ENCODE measurements at places on chromosomes 1 and 21. TPM values are rescaled to one million over a fixed set of nuclear protein-coding genes. Genes with fewer than 3 reads are reported as not detected.

Gene MSH4
- polyA plus RNA-seq = not detected

Gene CTSE
- not detected for polyA plus RNA-seq

Gene NUAK2
- 15.1 TPM for polyA plus RNA-seq

Gene FAM177B
- not detected for polyA plus RNA-seq

Gene NGF
- 6.0 TPM for polyA plus RNA-seq

Gene ABCG1
- 5.6 TPM for polyA plus RNA-seq

DNA sequence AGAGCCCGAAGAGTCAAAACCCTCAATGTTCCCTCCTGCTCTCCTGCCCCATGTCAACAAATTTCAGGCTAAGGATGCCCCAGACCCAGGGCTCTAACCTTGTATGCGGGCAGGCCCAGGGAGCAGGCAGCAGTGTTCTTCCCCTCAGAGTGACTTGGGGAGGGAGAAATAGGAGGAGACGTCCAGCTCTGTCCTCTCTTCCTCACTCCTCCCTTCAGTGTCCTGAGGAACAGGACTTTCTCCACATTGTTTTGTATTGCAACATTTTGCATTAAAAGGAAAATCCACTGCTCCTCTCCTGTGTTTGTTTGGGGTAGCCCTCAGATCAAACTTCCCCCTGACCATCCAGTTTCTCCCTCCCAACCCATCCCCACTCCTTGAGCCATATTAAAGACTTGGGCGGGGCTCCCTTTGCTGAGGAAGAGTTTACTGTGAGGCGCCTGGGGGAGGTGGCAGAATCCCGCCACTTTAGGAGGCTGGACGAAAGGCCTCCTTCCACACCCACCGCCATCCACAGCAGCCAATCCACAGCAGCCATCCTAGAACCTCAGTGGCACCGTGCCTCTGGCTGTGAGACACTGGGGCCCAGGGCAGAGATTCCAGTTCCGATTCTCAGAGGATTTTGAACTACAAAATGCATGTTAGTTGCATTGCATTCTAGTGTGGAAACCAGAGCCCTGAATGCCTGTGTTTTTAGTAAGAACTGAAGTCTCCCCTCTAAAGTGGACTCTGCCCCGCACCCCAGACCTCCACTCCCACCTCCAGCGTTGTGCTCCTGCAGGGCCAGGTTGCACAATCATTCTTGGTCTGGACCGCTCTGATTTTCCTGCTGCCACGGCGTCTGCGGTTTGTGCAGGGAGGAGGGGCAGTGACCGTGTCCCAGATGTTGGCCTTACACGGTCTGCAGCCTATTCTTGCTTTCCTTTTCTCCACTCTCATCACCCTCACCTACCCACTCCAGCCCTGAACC lies 3.0 kb downstream of the OLFML3 start:
- DNase-seq = no peak
- peaks cover 4% of the 10 kb centered on the region for H3K4me1 ChIP-seq
- H3K27ac ChIP-seq = no peak overlapping the region
- no peaks in the 10 kb centered on the region for H3K36me3 ChIP-seq
- H3K27me3 ChIP-seq = no peaks in the 10 kb centered on the region
- H3K4me3 ChIP-seq = peak overlapping the region; percentile 17

- no peak overlapping the region for H3K4me3 ChIP-seq
- DNase-seq = no peak
- H3K27me3 ChIP-seq = no peaks in the 10 kb centered on the region
- no peaks in the 10 kb centered on the region for H3K4me1 ChIP-seq
Measured at GRCh38 chr1:55640708-55641473, 425.7 kb upstream of the USP24 start.

DNA sequence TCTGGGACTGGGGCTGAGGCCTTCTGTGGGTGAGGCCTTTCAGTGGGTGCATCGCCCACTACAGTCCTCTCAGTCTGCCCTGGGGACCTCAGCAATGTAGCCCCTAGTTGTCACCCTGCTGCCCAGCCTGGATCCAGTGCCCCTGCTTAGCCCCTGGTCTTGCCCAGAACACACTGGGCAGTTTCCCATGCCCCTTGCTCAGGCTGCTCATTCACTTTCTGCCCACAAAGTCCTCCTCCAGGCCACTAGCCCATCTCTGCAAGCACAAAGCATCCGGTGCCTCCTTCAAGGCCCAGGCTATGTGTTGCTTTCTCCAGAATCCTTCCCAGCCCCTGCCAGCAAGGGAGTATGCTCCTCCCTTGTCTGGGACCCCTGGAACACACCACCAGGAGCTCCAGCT lies 5.4 kb upstream of the ADORA1 start:
- no peaks in the 10 kb centered on the region for H3K36me3 ChIP-seq
- no peak overlapping the region for H3K27ac ChIP-seq
- H3K27me3 ChIP-seq = no peaks in the 10 kb centered on the region
- peaks cover 7% of the 10 kb centered on the region for H3K4me1 ChIP-seq

GRCh38 chr1:90707363-90707710 lies 9.8 kb downstream of the BARHL2 start:
- H3K4me1 ChIP-seq = no peaks in the 10 kb centered on the region
- no peaks in the 10 kb centered on the region for H3K36me3 ChIP-seq
- H3K27ac ChIP-seq = no peak overlapping the region
- peak; percentile 92 for DNase-seq
- H3K27me3 ChIP-seq = peaks cover 60% of the 10 kb centered on the region
- no peak overlapping the region for H3K4me3 ChIP-seq

- H3K36me3 ChIP-seq = no peaks in the 10 kb centered on the region
- no peaks in the 10 kb centered on the region for H3K27me3 ChIP-seq
- peak; percentile 89 for DNase-seq
- H3K4me1 ChIP-seq = no peaks in the 10 kb centered on the region
Measured at GRCh38 chr21:26967062-26967913, at the start of gene ADAMTS5. Gene ADAMTS5, minus strand, starts transcription at chr21:26967088. Its CDS starts 697 bp downstream, at chr21:26966391.

DNA sequence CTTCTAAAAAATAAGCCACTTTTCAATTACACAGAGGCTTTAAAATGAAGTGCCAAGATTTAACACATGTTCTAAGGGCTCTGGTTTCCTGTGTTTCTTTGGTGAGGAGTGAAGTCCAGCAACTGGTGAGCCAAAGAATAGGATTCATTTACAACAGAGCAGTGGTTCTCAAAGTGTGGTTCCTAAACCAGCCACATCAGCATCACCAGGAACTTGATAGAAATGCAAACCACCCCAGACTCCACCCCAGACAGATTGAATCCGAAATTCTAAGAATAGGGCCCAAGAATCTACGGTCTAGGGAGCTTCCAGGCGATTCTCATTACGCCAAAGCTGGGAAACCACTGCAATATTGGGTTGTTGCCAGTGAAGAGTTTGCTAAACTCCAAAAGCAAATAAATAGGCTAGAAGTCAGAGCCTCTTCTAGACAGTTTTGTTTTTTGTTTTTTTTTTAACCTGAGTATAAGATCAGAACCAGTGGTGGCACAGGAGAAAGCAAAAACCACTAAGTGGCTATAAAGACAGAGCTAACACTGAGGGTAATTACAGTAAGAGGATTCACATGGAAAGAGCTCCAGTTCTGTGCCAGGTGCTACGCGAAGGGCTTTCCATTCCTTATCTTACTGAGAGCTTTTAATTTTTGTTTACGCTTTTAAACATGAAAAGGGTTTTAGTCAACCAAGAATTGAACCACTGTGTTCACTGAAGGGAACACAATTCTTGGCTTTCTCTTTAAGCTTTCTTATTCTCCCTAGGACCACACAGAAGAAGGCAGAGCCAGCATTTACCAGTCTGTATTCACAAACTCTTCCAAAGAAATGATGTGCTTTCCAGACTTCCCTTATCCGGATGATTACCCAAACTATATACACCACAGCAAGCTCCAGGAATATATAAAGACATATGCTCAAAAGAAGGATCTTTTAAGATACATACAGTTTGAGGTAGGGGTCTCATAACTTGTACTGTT lies 42.4 kb upstream of the FMO2 start:
- H3K27me3 ChIP-seq = no peaks in the 10 kb centered on the region
- no peak overlapping the region for H3K4me3 ChIP-seq
- H3K27ac ChIP-seq = peak overlapping the region; percentile 82
- peaks cover 8% of the 10 kb centered on the region for H3K4me1 ChIP-seq

- H3K4me1 ChIP-seq = no peaks in the 10 kb centered on the region
- H3K27me3 ChIP-seq = no peaks in the 10 kb centered on the region
- DNase-seq = no peak
- H3K4me3 ChIP-seq = no peak overlapping the region
- no peaks in the 10 kb centered on the region for H3K36me3 ChIP-seq
Measured at GRCh38 chr21:19684328-19684727, 1280.7 kb upstream of the TMPRSS15 start.

- H3K4me1 ChIP-seq = no peaks in the 10 kb centered on the region
- H3K27me3 ChIP-seq = no peaks in the 10 kb centered on the region
- H3K27ac ChIP-seq = no peak overlapping the region
- DNase-seq = no peak
- no peak overlapping the region for H3K4me3 ChIP-seq
- H3K36me3 ChIP-seq = no peaks in the 10 kb centered on the region
Measured at GRCh38 chr1:55259911-55260609, 44.9 kb upstream of the USP24 start.

DNA sequence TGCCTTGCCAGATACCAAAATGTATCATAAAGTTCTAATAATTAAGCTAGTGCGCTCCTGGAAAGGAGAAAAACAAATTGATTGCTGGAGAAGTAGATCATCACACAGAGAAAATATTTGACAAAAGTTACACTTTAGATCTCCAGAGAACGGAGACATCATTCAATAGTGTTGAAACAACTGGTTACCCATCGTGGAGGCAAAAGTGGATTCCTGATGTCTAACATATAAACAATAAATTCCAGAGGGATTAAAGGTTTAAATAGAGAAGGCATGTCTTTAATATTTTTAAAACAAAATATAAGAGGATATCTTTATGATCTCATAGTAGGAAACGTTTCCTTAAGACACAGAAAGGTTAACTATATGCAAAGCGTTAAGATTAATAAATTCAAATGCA lies 41.0 kb downstream of the NRIP1 start:
- no peaks in the 10 kb centered on the region for H3K4me1 ChIP-seq
- no peak overlapping the region for H3K4me3 ChIP-seq
- H3K27ac ChIP-seq = no peak overlapping the region
- H3K27me3 ChIP-seq = no peaks in the 10 kb centered on the region
- H3K36me3 ChIP-seq = no peaks in the 10 kb centered on the region

GRCh38 chr1:17538428-17539117 lies 925 bp upstream of the ARHGEF10L start:
- peak overlapping the region; percentile 80 for H3K27ac ChIP-seq
- no peaks in the 10 kb centered on the region for H3K27me3 ChIP-seq
- DNase-seq = peak; percentile 95
- peaks cover 18% of the 10 kb centered on the region for H3K4me1 ChIP-seq
- no peaks in the 10 kb centered on the region for H3K36me3 ChIP-seq
- H3K4me3 ChIP-seq = no peak overlapping the region

- no peak for DNase-seq
- H3K4me1 ChIP-seq = no peaks in the 10 kb centered on the region
- H3K36me3 ChIP-seq = no peaks in the 10 kb centered on the region
- H3K27me3 ChIP-seq = no peaks in the 10 kb centered on the region
- no peak overlapping the region for H3K27ac ChIP-seq
Measured at GRCh38 chr1:199264911-199265310, 626.1 kb downstream of the PTPRC start.

- no peaks in the 10 kb centered on the region for H3K36me3 ChIP-seq
- H3K4me1 ChIP-seq = no peaks in the 10 kb centered on the region
- no peak overlapping the region for H3K27ac ChIP-seq
- H3K27me3 ChIP-seq = no peaks in the 10 kb centered on the region
Measured at GRCh38 chr1:107263291-107263915, 122.6 kb downstream of the NTNG1 start.

DNA sequence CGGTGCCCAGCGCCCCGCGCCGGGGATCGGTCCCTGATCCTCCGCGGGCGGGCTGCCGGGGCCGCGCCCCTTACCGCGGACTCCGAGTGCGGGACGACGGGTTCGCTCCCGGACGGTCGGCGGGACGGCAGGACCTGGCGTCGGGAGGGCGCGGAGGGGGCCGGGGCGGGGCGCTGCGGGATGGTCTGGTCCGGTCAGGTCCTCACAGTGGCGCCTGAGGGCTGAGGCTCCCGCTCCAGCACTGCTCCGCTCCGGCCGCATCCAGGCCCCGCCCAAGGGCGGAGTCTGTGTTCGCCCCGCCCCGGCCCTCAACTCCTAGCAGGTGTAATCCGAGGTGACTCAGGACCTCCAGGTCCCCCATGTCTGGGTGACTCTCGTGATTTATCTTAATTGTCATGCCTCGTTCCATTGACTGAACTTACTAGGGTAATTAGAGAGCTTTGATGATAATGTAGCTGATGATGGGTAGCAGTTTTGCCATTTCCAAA lies at the start of gene RAB3B:
Gene RAB3B (minus strand): TSS at position 223 of the 488 bp plus-strand sequence. CDS start 13,583 bp downstream, outside the sequence.
- no peaks in the 10 kb centered on the region for H3K36me3 ChIP-seq
- H3K27ac ChIP-seq = no peak within 1 kb of the TSS
- H3K27me3 ChIP-seq = peaks cover 3% of the 10 kb centered on the region
- H3K4me1 ChIP-seq = no peaks in the 10 kb centered on the region
- DNase-seq = peak; percentile 90
- peak within 1 kb of the TSS; percentile 7 for H3K4me3 ChIP-seq

GRCh38 chr1:219220945-219221344 lies 47.3 kb downstream of the LYPLAL1 start:
- no peaks in the 10 kb centered on the region for H3K36me3 ChIP-seq
- H3K4me1 ChIP-seq = no peaks in the 10 kb centered on the region

DNA sequence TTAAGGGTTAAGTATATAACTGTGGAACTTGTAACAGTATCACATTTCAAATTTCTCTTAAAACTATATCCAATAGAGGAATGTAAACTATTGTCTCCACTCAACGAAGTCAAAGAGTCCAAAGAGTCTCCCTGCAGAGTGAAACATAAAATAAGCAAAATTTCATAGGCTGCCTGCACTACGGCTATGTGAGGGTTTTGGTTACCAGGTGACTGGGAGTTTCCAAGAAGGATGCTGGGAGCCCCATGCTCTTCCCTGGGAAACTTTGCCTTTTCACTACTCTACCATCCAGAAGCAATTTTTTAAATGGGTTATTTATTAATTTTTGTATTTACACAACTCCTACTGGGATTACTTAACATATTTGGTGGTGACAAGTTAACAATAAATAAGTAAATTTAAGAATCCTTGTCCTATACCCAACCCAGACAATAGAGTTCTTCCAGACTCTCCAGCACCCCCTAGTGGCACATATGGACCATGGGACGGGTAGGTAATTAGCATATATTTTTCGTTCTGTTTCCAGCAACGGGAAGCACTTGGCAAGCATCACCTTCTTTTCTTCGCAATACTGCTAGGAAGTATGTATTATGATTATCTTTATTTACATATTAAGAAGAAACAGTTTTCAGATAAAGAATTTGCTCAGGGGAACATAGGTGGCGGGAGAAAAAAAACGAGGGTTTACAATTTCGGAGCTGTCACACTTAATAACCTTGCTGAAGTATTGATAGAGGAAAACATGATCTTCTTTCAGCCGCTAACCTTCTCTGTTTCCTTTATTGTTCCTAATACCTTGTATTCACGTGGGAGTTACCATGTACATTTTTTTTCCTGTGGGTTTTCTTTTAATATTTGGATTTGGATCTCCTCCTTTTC lies 3.5 kb downstream of the FMO2 start:
- H3K27me3 ChIP-seq = no peaks in the 10 kb centered on the region
- no peak overlapping the region for H3K4me3 ChIP-seq
- no peak for DNase-seq
- H3K4me1 ChIP-seq = no peaks in the 10 kb centered on the region
- no peak overlapping the region for H3K27ac ChIP-seq
- H3K36me3 ChIP-seq = no peaks in the 10 kb centered on the region

- no peak for DNase-seq
- no peaks in the 10 kb centered on the region for H3K4me1 ChIP-seq
- no peak overlapping the region for H3K4me3 ChIP-seq
- no peaks in the 10 kb centered on the region for H3K36me3 ChIP-seq
- H3K27ac ChIP-seq = no peak overlapping the region
Measured at GRCh38 chr1:182995894-182996293, 27.3 kb upstream of the LAMC1 start.
